ENCODE measurements at places on chromosomes 5 and 9.

GRCh38 chr5:81164936-81165335, 68.2 kb upstream of the CKMT2 start:
- DNase-seq: no peak

DNA sequence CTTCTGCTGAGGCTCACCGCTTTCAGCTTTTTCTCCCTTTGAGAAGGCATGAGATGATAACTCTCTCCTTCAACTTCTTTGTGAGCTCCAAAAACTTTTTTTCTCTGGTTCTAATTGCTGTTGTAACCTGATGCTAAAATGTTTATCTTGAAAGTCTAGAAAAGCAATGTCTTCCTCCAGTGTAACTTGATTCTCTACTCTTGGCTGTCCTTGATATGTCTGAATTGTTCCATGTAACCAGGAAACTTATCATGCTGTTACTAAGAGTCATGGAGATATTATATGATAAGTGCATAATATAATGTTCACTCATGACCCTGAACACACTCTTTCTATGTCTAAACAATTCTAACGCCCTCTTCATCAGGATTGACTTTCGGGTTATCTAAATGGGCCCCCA, 128.0 kb upstream of the ABCA1 start:
- no peak for DNase-seq

GRCh38 chr9:38227061-38227540, 158.1 kb upstream of the SHB start:
- peak; percentile 58 for DNase-seq

DNA sequence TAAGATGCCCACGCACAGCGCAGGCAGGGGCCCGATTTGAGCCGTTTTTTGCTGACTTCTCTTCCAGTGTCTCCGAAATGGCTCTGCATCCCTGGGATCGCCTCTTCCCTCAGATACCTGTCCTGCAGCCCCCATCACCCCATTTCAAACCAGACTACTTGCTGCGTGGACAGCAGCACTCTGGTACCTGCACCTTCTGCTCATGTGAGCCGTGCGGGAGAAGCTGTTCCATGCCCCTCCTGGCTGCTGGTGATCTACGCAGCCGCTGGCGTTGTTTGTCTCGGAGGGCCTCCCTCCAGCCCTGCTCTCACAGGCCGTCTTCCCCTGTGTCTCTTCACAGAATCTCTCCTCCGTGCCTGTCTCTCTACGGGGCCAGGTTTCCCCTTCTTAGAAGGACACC, 13.4 kb downstream of the CEP72 start:
- DNase-seq: no peak

DNA sequence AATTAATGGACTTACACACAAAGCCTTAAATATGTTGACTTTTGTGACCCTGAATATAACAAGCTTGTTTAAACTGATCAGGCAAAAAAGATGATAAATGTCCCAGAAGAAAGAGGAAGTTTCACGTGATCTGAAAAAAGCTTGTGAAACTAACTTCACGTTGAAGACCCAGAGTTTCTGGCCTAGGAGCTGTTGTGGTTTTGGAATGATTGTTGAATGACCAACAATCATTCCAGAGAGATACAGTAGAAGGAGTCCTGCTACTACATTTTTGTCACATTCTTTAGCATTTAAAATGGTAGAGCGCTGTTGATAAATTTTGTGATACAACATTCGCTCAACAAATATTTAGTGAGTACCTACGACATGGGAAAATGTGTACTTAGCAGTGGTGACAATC, 143.1 kb upstream of the FBN2 start:
- DNase-seq: no peak

DNA sequence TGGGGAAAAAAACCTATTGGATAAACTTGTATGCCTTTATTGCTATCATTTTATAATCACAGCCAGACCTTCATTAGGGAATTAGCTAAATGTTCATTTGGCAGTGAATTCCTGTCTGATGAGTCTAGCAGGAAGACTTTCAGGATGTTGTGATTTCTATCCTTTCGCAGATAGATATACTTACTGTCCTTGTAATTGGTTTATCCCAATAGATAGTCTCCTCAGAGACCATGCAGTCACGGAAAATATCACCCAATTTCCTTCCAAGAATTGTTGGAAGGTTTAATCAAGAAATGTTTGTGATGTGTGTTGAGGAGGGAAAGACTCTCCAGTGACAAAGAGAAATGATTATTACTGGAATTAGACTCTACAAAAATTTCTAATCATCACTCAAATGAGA, 1937.9 kb upstream of the WWC1 start:
- no peak for DNase-seq

GRCh38 chr9:36969216-36969771, 64.8 kb downstream of the PAX5 start:
- no peak for DNase-seq

GRCh38 chr5:176486189-176486757, 38.1 kb downstream of the FAF2 start:
- DNase-seq: no peak

GRCh38 chr9:79193001-79193400, 378.8 kb upstream of the TLE4 start:
- DNase-seq: no peak

GRCh38 chr9:98736226-98736625, 27.5 kb upstream of the GABBR2 start:
- no peak for DNase-seq

- DNase-seq: no peak
Measured at GRCh38 chr5:142191776-142192175, 83.2 kb downstream of the NDFIP1 start.

DNA sequence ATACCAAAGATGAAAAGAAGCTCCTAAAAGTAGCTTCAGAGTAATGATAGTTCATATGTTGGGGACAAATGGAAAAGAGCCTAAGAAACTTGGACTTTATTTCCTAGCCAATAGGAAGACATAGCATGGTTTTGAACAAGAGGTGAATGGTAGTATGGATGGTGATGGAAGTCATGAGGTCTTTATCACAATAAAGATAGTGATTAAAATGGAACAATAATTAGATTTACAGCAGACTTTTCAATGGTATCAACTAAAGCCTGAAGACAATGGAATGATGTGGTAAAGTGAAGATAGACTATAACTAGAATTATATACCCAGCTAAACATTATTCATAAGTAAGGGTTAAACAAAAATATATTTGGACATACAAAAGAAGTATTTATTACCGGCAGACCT, 131.2 kb downstream of the RAB3C start:
- no peak for DNase-seq

DNA sequence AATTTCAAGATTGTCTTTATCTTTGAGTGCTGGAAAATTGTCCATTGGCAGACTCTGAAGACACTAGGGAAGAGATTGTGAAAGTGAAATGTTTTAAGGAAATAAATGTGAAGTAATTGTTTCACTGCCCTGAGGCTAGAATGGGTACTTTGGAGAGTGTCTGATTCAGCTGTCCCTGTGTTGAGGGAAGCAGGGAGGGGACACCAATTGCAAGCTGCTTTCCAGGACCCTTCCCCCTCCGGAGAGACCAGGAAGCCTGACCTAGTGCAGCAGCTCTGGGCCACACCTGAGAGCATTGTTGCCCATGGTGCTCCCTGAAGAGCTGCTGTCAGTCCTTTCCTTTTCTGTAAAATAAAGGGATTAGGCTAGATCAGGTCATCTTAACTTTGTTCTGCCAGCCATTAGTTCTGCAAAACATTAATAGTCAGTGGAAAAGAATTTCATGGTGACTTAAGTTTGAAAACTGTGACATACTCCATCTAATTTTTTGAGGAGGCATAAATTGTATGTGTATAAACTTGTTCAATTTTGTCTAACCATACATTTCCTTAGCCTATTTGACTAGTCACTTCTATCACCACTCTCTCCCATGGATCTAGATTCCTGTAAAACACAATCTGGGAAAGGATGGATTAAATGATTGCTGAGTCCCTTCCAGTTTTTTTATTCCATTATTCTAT, 18.8 kb downstream of the MAP1B start:
- DNase-seq: no peak

GRCh38 chr5:39674209-39675082, 249.7 kb upstream of the DAB2 start:
- DNase-seq: no peak

GRCh38 chr9:107216329-107216728, 66.8 kb upstream of the RAD23B start:
- no peak for DNase-seq

Data from HEK293T (cell line).